Right ventricle myocardium inferior (tissue), 1 donor: ENCODE measurements at places on chromosomes 6 and 20. TPM values are rescaled to one million over a fixed set of nuclear protein-coding genes. Genes with fewer than 3 reads are reported as not detected.

THEMIS gene
- 0.08 TPM for total RNA-seq

RSPH9 gene
- 0.11 TPM for total RNA-seq

ADGRF1 gene
- not detected for total RNA-seq

CYP24A1 gene
- not detected for total RNA-seq

FHL5 gene
- total RNA-seq, result 6.8 TPM

TDRD6 gene
- total RNA-seq, result 0.35 TPM

PHACTR3 gene
- 9.9 TPM for total RNA-seq

ULBP2 gene
- 1.3 TPM for total RNA-seq

SGK2 gene
- total RNA-seq, result 1.1 TPM

MTFR2 gene
- total RNA-seq, result 0.32 TPM

NKX2-2 gene
- total RNA-seq, result not detected

HDGFL1 gene
- total RNA-seq, result not detected

PXDC1 gene
- total RNA-seq, result 29.7 TPM

GRCh38 chr6:73722318-73723060 lies 26.5 kb downstream of the CD109 start:
- no peak for DNase-seq

DNA sequence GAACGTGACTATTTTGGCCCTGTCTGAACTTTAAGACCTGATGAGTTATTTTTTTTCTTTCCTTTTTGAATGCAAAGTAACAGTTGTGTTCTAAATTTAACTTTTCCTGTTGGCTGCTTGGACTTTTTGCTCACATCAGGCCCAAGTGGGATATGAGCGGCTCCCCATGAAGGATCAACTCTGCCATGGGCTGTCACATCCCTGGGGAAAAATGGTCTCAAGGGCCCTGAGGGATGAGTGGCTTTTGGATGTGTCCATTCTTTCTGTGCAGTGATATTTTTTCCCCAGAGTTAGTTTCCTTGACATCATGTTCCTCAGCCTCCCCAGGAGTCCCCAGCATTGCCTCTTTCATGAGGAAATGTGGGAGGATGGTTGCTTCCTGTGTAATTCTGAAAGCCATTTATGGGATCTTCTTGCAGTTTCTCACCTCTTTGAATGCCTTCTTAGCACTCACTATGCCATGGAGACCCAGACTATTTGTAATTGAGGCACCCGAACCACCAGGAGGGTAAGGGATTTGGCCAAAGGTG lies 92.5 kb downstream of the SLC24A3 start:
- DNase-seq, result no peak

DNA sequence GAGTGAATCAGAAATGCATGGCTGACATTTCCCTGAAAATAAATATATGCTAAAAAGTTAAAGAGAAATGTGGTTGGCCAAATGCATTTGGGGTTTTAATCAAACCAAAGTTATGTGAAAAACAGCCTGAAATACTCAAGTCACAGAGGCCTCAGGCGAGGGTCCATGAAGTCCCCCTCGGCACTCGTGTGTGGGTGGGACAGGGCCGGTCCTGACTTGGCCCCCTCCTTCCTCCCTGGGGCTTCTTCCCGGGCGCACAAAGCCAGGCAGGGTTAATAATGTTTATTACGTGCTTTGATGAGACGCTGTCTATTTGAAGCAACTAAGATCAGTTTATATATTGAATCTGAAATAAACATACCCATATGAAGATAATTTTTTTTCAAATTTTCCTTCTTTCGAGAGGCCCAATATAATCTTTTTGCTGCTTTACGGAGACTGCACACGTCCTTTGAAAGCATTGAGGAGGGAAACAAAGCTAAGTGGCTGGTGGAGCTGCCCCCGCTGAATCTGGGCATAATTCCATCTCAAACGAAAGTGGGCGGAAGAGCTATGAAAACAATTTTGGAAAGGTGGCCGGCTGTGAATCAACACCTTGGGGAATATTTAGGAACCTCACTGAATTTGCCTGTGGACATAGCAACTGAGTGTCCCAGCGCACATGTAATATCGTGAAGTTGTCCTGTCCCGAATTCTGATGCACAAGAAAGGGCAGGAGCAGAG lies 55.8 kb upstream of the SMOC2 start:
- no peak for DNase-seq

DNA sequence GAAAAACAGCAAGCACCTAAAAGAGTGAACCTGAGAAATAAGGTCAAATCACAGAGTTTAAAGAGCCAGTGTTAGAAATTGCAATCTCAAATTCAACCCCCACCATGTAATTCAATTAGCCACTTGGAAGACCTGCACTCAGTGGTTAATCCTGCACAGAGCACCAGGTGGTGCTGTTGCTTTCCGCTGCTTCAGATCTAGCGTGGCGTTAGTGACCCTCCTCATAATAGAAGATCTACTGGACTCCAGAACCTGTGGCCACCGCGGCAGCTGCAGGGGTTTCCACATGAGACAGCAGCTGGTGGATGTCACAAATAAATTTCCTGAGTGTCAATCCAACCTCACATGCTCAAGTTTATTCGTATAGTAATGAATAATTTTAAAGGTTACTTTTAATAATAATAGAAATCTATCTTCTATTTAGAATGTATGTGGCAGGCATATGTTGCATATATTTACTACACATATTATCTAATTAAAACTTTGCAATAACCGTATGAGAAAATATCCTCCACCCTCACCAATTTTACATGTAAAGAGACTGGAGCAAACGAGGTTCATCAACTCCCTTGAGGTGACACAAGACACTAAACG lies 84.4 kb downstream of the SYNE1 start:
- DNase-seq, result peak; percentile 82

DNA sequence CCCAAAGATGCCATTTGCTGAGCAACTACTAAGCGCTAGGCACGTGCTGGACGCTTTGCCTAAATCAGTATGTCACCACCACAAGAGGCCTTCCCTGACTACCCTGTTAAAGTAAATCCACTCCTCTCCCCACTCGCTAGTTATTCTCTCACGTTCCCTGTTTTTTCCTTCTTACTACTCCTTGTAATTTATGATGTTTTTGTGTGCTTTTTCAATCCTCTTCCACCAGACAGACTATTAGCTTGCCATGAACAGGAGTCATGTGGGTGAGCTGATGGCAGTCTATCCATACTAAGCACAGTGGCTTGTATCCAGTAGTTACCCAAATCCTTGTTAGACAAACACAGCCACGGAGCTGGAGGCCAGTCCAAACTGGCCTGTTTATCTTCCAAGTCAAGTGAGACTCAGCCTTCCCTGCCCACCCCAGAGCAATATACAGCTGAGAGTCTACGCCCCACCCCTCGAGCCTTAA lies 41.2 kb downstream of the C6orf132 start:
- DNase-seq, result no peak

- no peak for DNase-seq
These were observed 378.6 kb downstream of the SMOC2 start for GRCh38 chr6:168819546-168819945.

- no peak for DNase-seq
These were observed 25.6 kb downstream of the ECT2L start for GRCh38 chr6:138821519-138821918.

- DNase-seq, result peak; percentile 84
These were observed 9.9 kb downstream of the BCL2L1 start for GRCh38 chr20:31712564-31713311.

DNA sequence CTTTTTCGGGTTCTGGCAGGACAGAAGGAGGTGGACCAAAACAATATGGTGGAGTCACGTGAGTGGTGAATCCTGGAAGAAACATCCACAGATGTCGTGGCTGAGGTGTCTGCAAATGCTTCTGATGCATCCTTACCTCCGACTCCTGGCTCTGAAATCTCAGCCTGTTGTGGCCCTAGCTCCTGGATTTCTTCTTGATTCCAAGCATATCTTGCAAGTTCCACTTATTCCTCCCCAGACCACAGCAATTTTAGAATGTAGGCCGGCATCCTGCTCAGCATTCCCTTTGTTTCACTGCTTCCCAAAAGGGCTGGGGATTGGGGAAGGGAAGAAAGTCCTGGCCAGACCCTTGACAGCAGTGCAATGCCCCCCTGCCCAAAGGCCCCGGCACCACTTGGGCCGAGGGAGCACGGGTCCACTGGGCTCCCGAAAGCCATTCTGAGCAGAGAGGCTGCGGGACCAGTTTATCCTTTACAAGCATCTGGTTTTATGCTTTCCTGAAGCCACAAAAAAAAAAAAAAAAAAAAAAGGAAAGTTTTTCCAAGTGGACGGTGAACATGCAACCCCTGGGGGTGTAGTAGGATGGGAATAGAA lies 200.9 kb upstream of the RNF24 start:
- DNase-seq, result no peak

- DNase-seq, result no peak
These were observed 5.1 kb upstream of the EPHA7 start for GRCh38 chr6:93424303-93425064.

- no peak for DNase-seq
These were observed 66.0 kb downstream of the ELOVL5 start for GRCh38 chr6:53282741-53283140.

DNA sequence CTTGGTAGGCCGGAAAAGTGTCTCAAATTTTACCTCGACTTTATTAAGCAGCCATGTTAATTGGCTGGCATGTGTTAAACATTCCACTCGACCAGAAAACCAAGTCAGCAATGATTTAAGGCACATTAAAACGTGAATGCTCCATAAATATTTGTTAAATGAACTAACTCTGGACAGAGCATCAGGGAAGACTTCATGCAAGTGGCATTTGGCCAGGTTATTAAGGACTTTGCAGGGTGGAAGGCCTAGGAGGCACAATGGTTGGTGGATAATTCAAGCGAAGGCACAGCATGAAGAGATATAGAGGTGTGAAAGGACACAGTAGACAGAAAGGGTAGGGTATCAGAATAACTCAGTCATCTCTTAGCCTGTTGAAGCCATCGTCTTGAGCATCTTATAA lies 23.0 kb downstream of the ELOVL5 start:
- no peak for DNase-seq

GRCh38 chr20:56755201-56755600 lies 126.1 kb downstream of the TFAP2C start:
- no peak for DNase-seq

DNA sequence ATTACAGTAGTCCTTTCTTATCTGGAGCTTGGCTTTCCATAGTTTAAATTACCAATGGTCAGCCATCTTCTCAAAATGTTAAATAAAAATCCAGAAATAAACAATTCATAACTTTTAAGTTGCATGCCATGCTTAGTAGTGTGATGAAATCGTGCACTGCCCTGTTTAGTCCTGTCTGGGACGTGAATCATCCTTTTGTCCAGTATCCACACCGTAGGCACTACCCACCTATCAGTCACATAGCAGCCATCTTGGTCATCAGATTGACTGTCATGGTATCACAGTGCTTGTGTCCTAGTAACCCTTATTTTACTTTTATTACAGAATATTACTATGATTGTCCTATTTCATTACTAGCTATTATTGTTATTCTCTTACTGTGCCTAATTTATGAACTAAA lies 924.1 kb downstream of the EYS start:
- no peak for DNase-seq

DNA sequence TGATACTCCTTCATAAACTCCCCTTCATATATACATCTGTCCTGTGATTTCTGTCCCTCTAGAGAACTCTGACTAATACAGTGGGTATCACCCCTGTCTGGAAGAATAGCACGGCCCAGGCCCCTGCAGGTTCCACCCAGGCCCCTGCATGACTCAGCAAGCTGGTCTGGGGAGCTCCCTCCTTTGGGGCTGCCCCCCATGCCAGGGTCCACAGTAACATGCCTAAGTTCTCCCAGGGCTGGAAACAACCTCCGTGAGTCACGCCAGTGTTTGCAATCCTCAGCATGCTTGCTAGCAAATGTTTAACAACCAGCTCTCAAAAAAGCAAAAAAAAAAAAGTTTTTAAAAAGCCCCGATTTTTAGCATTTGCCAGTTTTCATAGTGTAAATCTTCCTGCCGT lies 134.3 kb upstream of the CDH4 start:
- no peak for DNase-seq

GRCh38 chr20:8924539-8924938 lies 144.3 kb upstream of the PLCB4 start:
- no peak for DNase-seq

DNA sequence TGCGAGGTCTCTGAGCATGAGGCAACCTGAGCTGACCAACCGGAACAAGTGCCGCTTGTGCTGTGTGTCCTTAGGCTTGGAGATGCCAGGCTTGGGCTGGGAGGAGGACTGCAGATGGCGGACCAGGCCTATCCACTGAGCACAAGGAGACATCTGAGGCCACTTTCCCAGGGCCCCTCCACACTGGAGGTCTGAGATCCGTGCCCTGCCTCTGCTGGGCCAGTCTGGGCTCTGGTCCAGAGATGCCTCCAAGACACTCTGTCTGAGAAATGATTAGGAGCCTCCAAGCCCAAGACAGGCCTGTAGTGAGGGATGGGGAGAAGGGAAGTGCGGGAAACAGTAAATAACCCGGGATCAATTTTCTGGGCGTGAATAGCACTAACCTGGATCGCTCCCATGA lies 3.0 kb upstream of the MLN start:
- no peak for DNase-seq

- no peak for DNase-seq
These were observed 72.2 kb downstream of the UST start for GRCh38 chr6:148818939-148819575.

- peak; percentile 83 for DNase-seq
These were observed 897 bp downstream of the RANBP9 start for GRCh38 chr6:13710552-13711323.

- DNase-seq, result no peak
These were observed 55.5 kb downstream of the ATP9A start for GRCh38 chr20:51712501-51713212.

DNA sequence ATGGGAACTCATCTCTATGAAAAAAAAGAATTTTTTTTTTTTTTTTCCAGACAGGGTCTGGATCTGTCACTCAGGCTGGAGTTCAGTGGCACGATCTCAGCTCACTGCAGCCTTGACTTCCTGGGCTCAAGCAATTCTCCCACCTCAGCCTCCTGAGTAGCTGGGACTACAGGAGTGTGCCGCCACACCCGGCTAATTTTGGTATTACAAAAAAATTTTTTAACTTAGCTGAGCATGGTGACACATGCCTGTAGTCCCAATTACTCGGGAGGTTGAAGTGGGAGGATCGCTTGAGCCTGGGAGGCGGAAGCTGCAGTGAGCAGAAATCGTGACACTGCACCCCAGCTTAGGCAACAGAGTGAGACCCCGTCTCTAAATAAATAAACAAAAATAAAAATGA lies 7.5 kb downstream of the DEF6 start:
- no peak for DNase-seq

DNA sequence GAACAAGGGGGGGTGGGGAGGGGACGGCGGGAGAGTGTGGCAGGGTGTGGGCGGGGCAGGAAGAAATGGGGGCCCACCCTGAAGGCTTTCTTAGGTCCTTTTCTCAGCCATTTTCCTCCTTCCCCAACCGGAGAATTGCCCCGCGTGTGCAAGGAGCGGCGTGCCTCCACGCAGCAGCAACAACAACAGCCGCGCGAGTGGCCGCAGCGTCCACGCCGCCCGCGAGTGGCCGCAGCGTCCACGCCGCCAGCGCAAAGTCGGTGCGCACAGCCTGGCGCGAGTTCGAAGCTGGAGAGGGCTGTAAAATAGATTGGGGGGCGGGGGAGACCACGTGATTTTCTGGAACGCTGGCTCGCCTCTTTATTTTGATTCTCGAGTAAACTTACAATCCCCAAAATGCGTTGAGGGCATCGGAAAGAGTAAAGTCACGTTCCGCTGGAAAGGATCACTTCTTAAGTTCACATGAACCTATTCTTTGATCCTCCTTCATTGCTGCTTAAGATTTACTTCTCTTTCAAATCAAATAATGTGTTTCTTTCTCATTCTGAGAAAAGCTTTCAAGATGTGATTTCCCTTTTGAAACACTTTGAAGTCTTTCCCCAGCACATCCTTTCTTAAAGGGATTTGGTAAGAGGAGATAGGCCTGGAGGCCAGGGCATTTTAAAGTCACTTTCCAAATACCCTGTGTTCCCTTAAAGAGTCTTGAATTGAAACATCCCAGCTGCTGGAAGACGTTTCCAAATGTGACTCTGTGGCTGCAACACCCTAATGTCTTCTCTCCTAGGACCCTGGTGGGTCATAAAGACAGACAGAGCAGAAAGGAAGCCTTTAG lies 66.7 kb upstream of the ZNF217 start:
- no peak for DNase-seq
